ENCODE measurements at places on chromosomes 16 and 17.

DNA sequence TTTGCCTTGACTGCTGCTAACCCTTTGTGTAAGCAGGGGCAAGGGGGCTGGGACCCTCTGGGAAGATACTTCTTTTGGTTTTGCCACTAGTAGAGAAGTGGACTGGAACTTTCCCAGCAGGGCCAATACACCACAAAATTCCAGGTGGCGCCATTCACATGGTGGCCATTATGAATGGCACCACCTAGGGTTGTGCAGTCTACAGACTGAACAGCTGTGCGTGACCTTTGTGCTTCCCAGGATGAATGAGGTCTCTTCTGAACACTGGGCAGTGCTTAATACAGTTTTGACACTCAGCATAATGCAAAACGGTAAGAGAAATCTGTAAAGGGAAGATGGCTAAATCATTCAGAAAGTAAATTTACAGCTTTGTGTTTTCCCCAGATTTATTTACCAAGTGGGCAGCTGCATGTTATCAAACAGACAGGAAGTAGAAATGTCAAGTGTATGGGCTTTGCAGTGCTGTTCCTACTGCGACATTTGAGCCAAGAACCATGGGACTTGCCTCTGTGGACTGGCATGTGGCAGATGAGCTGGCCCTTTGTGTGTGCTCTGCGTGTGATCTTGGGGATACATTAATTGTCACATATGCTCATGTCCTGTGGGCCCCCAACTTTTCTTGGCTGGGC is 9.2 kb downstream of the SYT17 start:
- no peak for DNase-seq

DNA sequence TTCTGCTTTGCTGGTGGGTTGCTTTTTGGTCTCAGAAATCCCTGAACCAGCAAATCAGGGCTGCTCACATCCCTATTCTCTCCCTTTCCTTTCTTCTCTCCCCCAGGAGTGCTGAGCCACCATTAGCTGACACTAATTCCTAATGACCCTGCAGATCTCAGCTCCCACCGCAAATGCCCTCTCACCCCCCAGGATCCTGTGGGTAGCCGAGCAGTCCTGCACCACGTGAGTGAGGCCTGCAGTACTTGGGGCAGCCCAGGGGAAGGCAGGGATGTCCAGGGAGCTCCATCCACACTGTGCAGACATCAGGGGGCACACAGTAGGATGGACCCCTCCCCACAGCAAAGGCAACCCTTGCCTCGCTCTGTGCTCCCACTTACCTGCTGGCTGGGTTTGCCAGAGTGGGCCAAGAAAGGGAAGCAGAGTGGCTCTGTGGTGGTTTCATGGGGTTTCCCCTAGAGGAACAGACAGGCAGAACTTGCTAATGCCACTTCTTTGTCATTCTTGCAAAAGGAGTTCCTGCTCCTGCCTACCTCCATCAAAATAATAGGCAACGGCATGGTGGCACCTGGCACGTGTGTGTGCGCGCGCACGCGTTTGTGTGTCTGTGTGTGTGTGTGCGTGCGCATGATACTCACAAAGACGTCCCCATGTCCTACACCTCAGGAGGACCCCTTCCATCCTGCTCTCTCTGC is 135.6 kb downstream of the GAS7 start:
- no peak for DNase-seq

DNA sequence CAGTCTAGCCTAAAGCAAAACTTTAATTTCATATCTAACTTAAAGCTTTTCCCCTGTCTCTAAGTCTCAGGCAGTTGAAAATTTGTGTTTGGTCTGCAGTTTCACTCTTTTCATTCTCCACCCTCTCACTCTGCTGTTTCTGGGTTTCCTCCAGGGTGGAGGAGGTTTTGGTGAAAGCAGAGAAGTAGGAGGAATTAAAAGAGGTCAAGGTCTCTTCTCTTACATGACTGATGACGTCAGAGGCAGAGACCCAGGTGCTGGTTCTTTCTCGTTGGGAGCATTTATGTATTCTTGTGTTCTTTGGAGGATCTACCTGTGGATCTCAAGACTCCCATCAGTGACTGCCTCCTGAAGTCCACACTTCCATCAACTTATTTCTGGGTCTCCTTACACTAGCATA is 2.4 kb upstream of the PSMD11 start:
- DNase-seq: no peak

DNA sequence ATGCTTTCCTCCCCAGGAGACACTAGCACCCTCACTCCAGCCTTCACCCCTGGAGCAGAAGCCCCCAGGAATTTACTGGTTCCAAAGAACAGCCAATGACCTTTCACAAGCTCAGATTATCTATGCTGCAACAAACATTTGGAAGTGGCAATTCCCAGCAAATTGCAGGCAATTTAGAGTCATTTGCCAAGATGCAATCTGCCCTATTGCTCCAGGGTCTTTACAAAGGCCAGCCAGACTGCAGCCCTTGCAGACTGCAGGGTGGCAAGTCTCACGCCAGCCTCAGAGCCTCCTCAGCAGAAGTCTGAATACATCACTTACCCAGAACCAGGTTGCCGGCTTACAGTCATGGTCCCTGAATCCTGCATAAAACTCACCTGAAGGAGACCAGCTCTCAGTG is 21.8 kb downstream of the AXIN1 start:
- DNase-seq: no peak

DNA sequence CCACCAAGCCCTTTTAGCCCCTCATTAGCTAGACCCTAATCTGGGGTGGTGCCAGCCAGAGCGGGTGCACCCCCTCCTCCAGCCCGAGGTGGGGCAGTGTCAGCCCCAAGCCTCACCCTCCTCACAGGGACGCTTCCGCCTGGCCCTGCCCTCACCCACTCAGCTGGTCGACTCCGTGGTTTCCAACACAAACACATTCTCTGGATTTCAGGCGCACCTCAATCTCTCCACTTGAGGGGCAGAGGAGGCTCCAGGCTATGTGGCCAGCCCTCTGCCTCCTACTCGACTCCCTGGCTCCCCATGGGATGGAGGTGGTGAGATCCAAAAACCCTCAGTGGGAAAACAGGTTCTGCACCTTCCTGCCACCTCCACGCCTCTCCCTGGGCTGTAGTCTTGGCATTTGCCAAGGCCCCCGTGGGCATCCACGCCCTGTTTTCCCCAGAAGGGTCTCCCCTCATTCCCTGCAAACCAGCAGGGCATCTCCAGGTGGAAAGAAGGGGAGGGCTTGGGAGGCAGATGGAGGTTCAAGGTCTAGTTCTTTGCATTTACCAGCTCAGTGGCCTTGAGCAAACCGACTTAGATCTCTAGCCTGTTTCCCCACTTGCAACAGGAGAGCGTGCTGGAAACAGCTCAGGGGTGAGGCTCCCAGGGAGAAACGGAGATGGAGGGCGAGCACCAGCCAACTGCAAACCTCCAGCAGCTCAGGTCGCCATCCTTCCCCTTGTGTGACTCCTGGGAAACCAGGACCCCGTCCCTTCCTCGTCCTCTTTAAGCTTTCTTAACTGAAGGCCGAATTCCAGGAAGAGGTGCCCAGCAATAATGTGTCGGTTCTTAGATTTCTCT is 1.7 kb downstream of the EMP2 start:
- no peak for DNase-seq

- no peak for DNase-seq
These were observed 245.2 kb upstream of the MAF start for GRCh38 chr16:79845734-79846135.

Measured in NCI-H2081 (cell line).